Endothelial cell of umbilical vein (primary cell): ENCODE measurements at places on chromosomes 7 and 10. TPM values are rescaled to one million over a fixed set of nuclear protein-coding genes. Genes with fewer than 3 reads are reported as not detected.

The HOXA1 gene
- 1.5 and 2.4 TPM in 2 replicates for total RNA-seq

The GPR85 gene
- total RNA-seq, result 0.48 and 0.64 TPM in 2 replicates

The NCAPG2 gene
- 62.3 and 66.9 TPM in 2 replicates for total RNA-seq

The NEUROD6 gene
- not detected in 2 replicates for total RNA-seq

The CTNNA3 gene
- not detected in 2 replicates for total RNA-seq

The OR13A1 gene
- not detected in 2 replicates for total RNA-seq

The ACTL6B gene
- not detected in 2 replicates for total RNA-seq

The UTF1 gene
- total RNA-seq, result not detected in 2 replicates

The FBH1 gene
- total RNA-seq, result 86.1 and 97.0 TPM in 2 replicates

The LRRC4 gene
- total RNA-seq, result 3.8 and 7.1 TPM in 2 replicates

The C10orf105 gene
- not detected in 2 replicates for total RNA-seq

- H3K36me3 ChIP-seq, result no peaks in the 10 kb centered on the region
- no peaks in the 10 kb centered on the region for H3K27me3 ChIP-seq
- no peak overlapping the region for H3K27ac ChIP-seq
- DNase-seq, result no peak
Observed at GRCh38 chr7:10588084-10588483, 385.6 kb upstream of the PHF14 start.

DNA sequence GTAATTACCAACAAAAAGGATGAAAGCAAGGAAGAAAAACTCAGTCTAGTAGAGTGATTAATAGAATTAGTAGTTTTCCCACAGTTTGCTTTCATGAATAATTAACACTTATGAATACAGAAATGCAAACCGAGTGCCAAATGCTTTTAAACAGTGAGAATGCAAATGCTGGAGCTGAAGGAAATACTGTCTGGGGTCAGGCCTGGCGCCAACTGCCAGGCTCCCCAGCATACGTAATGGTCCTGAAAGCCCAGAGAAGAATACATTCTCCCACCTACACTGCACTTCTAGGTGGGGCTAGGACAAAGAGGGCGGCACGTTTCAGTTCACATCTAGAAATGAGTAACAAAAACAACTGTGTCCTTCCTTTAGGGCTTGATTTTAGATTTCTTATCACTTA is 30.0 kb downstream of the GLUD1 start:
- H3K4me1 ChIP-seq, result no peaks in the 10 kb centered on the region
- H3K27me3 ChIP-seq, result no peaks in the 10 kb centered on the region
- no peak overlapping the region for H3K27ac ChIP-seq
- H3K36me3 ChIP-seq, result peaks cover 15% of the 10 kb centered on the region

DNA sequence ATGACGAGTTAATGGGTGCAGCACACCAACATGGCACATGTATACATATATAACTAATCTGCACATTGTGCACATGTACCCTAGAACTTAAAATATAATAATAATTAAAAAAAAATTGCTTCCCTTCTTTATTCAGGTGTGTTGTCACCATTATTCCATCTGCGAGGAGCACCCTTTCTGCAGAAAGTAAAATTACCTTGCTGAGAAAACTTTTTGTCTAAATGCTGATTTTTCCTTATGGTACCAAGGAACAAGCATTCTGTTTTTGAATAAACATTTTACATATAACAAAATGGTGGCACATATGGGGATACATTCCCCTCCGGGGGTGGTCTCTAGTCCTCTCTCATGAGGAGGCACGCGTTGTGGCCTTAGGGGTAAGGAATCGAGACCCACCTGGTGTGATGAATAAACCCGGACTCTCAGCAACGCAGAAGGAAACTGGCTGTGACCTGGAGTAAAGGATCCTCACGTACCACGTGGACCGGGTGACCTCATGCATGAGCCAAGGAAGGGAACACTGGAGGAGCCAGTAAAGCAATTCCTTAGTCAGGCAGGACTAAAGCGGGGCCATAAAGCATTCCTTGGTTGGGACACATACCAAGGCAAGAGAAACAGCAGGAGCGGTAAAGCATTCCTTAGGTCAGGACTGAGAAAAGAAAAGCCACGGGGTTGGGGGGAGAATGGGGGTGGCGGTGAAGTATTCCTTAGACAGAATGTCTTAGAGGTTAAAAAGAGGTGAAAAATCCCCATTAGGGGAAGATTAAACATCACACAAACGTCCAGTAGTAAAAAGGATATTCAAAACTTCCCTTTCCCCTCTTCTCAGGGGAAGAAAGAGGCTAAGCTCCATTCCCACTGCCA is 20.8 kb upstream of the OPTN start:
- no peaks in the 10 kb centered on the region for H3K36me3 ChIP-seq
- no peak for DNase-seq
- H3K4me3 ChIP-seq, result no peak overlapping the region
- peaks cover 7% of the 10 kb centered on the region for H3K27me3 ChIP-seq
- no peak overlapping the region for H3K27ac ChIP-seq

GRCh38 chr10:62742536-62743061 is 61.9 kb upstream of the ADO start:
- no peaks in the 10 kb centered on the region for H3K36me3 ChIP-seq
- no peak overlapping the region for H3K27ac ChIP-seq
- no peaks in the 10 kb centered on the region for H3K27me3 ChIP-seq
- H3K4me3 ChIP-seq, result no peak overlapping the region

- H3K4me1 ChIP-seq, result no peaks in the 10 kb centered on the region
- H3K27me3 ChIP-seq, result no peaks in the 10 kb centered on the region
- no peak overlapping the region for H3K4me3 ChIP-seq
- no peak for DNase-seq
Observed at GRCh38 chr10:46547541-46548497, 8.6 kb downstream of the GPRIN2 start.

DNA sequence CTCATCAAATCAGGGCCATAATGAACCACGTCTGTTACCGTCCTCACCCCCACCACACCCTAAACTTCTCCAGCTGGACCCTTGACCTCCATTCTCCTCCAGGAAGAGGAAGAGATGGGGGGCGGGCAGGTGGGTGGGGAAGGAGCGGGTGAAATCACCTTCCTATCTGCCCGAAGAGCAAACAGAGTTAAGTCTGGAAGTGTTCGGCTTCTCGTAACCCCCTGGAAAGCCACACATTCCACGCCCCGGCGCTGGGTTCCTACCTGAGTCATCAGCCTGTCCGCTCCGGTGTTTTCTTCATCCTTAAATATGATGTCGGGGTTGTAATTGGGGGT is 736 bp downstream of the SHH start:
- peaks cover 74% of the 10 kb centered on the region for H3K27me3 ChIP-seq
- no peak overlapping the region for H3K4me3 ChIP-seq
- no peaks in the 10 kb centered on the region for H3K36me3 ChIP-seq
- peaks cover 21% of the 10 kb centered on the region for H3K4me1 ChIP-seq
- DNase-seq, result no peak

DNA sequence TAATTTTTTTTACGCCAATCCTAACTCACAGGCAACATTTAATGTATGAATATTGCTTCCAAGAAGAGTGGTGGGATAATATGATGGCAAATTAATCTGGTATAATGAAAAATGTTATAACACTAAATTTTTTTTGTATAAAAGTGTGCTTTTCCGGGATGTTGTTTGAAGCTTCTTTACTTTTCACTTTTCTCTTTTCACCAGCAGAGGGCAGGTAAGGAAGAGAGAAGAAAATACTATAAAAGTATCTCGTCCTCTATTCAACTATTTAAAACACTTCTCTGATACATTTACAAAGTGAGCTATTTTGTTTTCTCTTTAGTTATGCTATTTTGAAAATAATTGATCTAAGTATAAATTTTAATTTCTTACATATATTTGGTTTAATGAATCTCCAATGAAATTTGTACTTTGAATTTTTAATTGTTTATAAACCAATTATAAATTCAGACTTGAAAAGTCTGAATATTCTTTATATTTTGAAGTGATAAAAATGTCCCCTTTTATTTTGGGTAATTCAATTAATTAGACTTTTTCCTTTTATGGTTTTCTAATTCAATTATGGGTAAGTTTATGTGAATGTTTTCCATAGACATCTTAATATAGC is 20.7 kb upstream of the CFTR start:
- no peaks in the 10 kb centered on the region for H3K4me1 ChIP-seq
- no peak overlapping the region for H3K4me3 ChIP-seq
- no peak overlapping the region for H3K27ac ChIP-seq
- no peaks in the 10 kb centered on the region for H3K36me3 ChIP-seq
- DNase-seq, result peak; percentile 26

DNA sequence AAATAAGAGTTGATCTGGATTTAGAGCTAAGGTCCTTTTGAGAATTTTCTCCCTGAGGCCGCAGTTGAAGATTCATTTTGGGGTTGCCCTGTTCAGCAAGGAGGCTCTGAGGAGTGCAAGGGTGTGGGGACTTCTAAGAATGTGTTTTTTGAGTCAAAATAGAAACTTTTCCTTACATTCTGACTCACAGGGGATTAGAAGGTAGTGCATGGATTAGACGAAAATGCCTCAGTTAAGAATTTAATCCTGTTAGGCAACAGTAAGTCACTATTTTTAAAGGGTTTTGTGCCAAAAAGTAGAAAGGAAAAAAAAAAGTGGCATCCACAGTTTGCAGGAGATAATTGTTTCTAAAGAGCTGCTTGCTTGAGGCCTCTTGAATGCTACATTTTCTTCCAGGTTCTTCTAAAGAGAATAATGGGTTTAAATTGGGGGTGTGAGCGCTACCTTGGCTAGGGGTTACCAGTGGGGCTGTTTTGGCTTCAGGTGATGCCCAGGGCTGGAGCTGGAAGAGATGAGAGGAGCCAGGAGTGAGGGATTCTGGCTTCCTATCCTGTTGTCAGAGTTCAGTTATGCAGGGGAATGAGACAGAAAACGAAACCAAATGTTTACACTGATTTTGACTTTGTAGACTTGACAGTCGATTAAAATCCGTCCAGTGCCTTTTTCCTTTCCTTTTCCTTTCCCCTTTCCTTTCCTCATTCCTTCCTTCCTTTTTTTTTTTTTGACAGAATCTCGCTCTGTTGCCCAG is 52.9 kb downstream of the BAMBI start:
- no peaks in the 10 kb centered on the region for H3K4me1 ChIP-seq
- H3K4me3 ChIP-seq, result no peak overlapping the region
- H3K36me3 ChIP-seq, result no peaks in the 10 kb centered on the region
- no peak for DNase-seq

DNA sequence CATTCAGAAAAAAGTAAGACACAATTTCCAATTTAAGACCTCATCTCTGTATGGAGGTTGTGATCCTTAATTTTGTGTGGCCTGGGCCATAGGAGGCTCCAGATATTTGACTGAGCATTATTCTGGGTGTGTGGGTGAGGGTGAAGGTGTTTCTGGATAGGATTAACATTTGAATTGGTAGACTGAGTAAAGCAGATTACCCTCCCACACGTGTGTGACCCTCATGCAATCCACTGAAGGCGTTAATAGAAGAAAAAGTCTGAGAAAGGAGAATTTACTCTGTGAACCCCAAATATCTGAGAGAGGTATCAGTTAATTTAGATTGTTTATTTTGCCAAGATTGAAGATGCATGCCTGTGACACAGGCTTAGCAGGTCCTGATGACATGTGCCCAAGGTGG is 328.0 kb upstream of the POT1 start:
- H3K27ac ChIP-seq, result no peak overlapping the region
- H3K4me1 ChIP-seq, result no peaks in the 10 kb centered on the region
- no peaks in the 10 kb centered on the region for H3K27me3 ChIP-seq
- no peaks in the 10 kb centered on the region for H3K36me3 ChIP-seq
- no peak overlapping the region for H3K4me3 ChIP-seq
- DNase-seq, result no peak

DNA sequence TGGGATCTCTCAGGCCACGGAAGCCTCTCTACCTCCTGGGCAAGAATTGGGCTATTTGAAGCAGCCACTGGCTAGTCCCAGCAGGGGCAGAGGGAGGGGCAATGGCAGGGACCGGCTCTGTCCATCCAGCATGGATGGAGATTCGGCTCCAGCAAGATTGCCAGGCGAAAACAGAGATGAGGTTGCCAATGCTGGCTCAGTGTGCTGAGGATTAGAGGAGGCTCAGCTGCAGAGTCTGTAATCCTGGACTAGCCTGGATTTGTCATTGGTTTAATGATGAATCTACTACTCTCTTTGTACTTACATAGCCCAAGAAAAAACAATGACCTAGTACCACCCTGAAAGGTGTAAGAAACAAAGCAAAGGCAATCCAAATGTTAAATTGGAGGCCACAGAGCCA is 112.2 kb upstream of the PDCD4 start:
- no peak for DNase-seq
- peak overlapping the region; percentile 64 for H3K27ac ChIP-seq
- H3K4me1 ChIP-seq, result peaks cover 18% of the 10 kb centered on the region
- no peaks in the 10 kb centered on the region for H3K36me3 ChIP-seq
- no peaks in the 10 kb centered on the region for H3K27me3 ChIP-seq
- no peak overlapping the region for H3K4me3 ChIP-seq

- DNase-seq, result no peak
- no peaks in the 10 kb centered on the region for H3K36me3 ChIP-seq
- no peak overlapping the region for H3K4me3 ChIP-seq
- H3K4me1 ChIP-seq, result peaks cover 4% of the 10 kb centered on the region
- no peaks in the 10 kb centered on the region for H3K27me3 ChIP-seq
Observed at GRCh38 chr10:93514521-93514920, 18.1 kb downstream of the CEP55 start.

DNA sequence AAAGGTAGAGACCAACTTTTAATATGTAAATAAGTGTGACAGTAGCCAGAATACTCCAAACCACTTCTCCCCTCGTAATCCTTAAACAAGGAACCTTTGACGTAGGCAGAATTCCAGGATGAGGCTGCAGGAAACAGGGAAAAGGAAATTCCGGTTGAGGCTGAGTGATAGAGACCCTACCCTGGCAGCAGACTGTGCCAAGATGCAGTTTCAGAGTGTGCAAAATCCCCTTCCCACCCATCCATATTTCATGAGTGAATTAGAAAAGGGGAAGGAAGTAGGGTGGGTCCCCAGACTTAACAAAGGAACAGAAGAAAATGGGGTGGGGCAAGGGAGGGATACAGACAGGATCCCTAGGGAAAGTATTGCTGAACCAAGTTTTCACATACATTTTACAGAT is 143.0 kb downstream of the RAPGEF5 start:
- H3K27ac ChIP-seq, result peak overlapping the region; percentile 80
- H3K27me3 ChIP-seq, result no peaks in the 10 kb centered on the region
- peaks cover 75% of the 10 kb centered on the region for H3K4me1 ChIP-seq
- H3K4me3 ChIP-seq, result no peak overlapping the region
